ENCODE measurements at places on chromosomes 5 and 9.

DNA sequence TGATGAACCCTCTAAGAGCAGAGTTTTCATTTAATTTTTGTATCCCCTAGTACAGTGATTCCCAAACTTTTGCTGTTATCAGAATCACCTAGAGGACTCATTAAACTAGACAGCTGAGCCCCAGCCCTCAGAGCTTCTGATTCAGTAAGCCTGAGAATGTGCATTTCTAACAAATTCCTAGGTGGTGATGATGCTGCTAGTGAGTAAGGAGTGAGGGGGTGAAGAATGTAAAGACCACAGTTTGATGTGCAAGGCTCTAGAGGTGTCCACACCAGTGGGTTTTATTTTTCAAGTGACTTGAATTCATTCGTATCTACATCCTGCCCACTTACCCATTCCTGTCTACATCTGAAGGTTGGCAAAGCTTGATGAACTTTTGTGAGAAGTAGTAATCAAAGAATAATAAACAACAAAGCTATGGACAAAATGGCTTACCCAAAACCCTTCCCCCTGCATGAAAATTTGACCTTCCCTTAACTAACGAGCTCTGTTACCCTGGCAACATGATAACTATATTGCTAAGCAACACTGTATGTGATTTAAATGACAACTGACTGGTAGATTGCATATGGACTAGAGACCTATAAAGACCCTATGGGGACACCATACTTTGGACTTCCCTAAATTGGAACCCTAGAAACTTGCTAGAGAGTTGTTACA, 35.2 kb downstream of the DTWD2 start:
- no peak for DNase-seq

GRCh38 chr5:68757006-68757405, 336.8 kb upstream of the SLC30A5 start:
- DNase-seq = no peak

GRCh38 chr5:9245071-9245470, 300.8 kb downstream of the SEMA5A start:
- no peak for DNase-seq

- no peak for DNase-seq
These were observed 63.7 kb upstream of the FANCC start for GRCh38 chr9:95381221-95381620.

DNA sequence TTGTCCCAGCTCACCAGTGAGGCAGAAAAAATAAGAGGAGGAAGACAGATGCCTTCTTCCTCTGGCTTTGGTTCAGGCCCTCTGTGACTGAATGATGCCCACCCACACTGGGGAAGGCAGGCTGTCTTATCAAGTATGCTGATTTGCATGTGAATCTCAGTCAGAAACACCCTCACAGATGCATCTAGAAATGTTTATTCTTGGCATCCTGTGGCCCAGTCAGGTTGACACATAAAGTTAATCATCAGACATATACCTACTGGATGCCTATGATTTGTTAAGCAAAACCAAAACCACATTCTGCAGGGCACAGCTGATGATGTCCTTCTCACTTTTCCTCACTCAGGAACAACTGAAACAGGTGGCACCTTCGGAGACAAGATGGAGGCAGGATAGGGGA, 243.4 kb upstream of the KCNN2 start:
- no peak for DNase-seq

- no peak for DNase-seq
These were observed 1392.3 kb upstream of the CDH9 start for GRCh38 chr5:28430565-28431178.

GRCh38 chr5:176355400-176356178, 6.0 kb downstream of the KIAA1191 start:
- no peak for DNase-seq

DNA sequence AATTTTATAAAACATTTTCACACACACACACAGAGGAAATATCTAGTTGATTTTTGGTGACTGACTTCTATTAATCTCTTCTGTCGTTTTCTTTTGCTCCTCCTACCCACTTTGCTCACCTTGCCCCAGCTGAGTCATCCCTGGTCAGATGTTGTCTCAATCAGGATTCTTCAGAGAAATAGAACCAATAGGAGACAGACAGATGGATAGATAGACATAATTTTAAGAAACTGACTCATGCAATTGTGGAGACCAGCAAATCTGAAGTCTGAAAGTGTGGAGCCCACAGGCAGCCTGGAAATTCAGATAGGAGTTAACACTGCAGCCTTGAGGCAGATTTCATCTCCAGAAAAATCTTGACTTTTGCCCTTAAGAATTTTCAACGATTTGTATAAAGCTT, 37.0 kb upstream of the PIK3R1 start:
- DNase-seq = no peak

DNA sequence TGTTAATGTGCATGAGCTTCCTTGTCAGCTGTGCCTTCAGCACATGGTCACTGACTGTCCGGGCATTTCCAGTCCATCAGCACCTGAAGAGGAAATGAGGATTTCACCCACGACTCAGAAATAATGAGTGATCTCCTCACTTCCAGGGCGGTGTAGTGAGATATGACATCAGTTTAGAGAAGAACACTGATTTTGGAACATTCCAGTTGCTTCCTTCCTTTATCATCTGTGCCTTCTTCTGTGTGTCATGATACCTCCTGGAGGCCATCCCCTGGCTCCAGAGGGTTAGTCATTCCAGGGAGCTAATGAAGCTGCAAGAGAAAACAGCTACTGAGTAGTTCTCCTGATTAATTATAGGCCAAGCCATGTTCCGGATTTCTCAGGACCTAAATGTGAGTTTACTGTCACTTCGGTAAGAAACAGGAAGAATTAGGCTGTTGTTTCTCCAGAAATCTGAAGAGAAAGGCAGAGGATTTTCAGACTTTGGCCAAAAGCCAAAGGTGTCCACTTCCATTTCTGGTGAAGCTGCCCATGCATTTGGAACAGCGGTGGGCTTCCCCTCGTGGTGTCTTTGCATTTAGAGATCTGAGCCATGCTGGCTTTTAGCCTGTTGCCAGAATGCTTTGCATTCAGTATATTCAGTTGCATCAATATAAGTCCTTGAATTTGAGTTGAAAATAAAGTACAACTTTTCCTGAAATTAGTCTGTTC, 161.3 kb upstream of the OTULINL start:
- no peak for DNase-seq

DNA sequence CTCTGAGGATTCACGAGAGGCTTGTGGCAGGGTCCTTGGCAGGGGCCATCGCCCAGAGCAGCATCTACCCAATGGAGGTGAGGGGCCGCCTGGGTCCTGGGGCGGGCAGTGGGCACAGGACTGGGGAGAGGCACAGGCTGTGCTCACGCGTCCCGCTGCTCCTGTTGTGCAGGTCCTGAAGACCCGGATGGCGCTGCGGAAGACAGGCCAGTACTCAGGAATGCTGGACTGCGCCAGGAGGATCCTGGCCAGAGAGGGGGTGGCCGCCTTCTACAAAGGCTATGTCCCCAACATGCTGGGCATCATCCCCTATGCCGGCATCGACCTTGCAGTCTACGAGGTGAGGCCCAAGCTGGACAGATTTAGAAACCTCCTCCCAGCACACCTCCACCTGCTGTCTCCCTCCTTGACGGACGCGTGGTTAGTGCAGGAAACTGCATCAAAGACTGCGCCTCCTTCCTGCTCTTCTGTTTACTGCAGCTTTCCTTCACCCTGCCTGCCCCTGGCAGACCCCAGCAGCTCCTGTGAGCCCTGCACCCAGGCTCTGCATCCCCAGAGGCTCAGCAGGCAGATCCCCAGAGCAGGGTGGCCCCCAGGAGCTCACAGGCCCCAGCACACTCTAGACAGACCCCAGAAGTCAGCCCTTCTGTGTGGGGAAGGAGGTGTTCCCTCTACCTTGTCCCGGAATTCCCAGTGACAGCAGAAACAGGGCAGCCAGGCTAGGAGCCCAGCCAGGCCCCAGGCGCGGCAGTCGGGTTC, 21.2 kb downstream of the PTGES2 start:
- DNase-seq = no peak

DNA sequence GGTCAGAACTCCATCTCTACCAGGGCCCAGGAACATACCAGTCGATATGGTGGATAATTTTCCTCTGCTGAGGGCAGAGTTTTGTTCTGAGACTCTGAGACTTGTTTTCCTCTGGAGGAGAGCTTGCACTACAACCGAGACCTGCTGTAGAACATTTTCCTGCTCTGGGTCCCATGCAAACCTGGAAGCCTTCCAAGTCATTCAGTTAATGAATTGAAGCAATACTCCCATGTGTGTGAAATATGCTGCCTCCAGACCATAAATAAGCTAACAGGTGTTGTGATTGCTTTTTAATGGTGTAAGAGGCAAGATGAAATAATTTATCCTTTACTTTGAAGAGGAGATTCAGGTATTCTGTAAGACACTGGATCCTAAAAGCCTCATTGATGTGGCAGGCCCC, 372.8 kb downstream of the TMEM167A start:
- DNase-seq = no peak

DNA sequence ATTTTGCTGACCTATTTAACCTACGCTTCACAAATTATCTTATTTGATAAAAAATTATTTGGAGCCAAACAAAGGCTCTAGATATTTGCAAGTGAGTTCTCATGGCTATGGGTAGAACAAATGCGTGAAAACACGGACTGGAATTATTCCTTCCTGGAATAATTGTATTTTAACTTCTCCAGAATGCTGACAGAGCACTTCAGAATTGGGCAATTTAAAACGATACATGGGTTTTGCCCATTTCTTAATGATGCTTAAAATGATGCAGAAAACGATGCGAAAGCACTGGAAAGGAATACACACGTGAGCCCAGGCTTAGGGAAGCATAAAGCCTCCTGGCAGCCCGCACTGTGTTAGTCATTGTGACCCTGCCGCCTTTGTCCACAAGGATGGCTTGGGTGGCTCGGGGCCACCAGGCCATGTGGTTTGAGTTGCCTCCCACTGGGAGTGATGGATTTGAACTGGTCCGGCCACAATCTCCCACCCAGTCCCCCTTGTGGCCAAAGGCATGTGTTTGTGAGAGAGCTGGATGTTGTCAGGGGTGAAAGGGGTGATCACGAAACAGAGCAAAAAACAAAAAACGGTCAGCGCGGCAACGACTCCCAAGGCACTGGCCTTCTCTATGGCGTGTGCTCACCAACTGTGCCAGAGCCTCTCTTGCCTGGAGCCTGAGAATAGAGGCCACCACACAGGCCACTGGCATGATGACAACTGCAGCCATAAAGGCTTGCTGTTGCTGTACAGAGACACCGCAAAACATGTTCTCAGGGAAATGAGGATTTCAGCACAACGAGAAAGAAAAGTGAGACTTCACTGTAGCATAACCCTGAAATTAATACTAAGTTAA, 234.2 kb upstream of the ADAMTS16 start:
- DNase-seq = no peak

DNA sequence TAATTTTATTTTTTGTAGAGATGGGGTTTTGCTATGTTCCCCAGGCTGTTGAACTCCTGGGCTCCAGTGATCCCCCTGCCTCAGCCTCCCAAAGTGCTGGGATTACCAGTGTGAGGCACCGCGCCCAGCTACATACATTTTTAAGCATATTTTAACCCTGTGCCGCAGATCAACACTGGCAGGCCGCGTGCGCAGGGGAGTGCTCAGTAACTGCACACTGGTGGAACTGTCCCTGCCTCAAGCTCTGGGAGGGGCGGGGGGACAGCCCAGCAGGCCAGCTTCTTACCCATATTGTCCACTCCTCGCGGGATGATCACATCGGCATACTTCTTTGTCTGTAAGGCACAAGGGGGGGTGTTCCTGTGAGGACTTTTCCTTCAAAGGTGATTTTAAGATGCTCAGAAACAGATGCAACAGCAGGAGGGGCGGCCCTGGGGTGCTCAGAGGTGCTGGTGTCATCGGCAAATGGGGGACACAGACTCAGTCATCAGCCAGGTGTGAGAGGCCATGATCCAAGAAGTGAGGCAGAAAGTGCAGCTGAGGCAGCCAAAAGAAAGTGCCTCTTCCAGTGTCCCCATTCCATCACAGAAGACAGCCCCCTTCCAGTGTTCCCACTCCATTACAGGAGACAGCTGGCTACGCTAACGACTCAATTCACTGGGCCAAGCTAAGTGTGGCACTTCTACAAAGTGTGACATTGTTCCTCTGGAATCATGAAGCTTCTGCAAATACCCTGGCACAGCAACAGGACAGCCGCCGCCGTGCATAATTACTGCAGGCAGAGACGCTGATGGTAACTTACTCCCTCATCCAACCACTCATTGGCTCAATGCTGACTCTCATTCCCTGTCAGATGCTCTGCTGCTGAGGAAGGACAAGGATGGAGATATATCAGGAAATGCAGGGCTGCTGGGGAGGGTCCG, 5.2 kb downstream of the UCK1 start:
- DNase-seq = no peak

DNA sequence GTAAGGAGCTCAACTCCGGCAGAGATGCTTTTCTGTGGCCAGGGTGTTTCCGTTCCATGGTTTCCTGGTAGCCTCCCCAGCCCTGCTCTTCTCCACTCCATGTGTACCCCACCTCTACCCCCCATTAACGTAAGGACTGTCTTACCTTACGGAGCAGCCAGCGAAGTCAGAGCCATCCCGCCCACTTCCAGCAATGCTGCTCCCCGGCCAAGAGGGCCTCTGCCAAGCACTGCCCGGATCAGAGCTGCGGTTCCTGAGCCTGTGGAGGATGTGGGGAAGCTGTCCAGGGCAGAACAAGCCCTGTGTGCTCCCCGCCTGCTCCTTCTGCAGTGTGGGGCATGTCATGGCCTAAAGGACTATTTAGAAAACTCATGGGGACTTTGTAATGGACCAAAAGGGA, 261.2 kb downstream of the GADD45G start:
- no peak for DNase-seq

GRCh38 chr9:120846251-120846889, 3.6 kb upstream of the PSMD5 start:
- DNase-seq = no peak

DNA sequence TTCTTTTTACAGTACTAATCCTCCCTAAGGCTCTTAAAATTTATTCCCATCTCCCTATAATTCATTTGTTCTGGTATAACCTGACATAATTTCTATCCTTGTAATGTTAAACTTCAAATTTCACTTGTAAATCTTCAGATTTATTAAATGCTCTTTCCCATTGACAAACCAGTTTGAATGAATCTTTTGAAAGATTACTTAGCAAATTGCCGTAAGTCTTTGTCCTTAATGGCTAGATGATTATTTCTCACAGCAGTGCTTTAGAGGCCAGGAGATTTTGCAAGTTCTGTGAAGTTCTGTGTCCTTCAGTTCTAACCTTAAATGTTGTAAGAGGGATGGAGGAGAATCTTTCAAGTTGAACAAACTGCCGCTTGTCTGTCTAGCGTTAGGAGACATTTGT, 4.2 kb downstream of the SLC44A1 start:
- DNase-seq = no peak

DNA sequence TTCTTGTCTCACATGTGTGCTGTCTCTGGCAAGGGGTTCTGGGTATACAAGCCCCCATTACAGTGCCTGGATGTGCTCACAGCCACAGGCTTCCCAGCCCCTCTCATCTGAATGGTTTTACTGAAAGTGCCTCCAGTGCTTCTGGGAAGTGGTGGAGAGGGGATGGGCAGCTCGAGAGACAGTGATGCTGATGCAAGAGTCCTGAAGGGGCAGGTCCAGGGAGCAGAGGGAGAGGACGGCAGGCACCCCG, 93.5 kb downstream of the PHF2 start:
- no peak for DNase-seq

GRCh38 chr5:138241688-138242571, 28.8 kb upstream of the CDC23 start:
- peak; percentile 26 for DNase-seq
